ENCODE measurements at places on chromosomes 5 and 9.

- peak; percentile 90 for DNase-seq
Observed at GRCh38 chr9:91433180-91433579, 9.5 kb upstream of the NFIL3 start.

DNA sequence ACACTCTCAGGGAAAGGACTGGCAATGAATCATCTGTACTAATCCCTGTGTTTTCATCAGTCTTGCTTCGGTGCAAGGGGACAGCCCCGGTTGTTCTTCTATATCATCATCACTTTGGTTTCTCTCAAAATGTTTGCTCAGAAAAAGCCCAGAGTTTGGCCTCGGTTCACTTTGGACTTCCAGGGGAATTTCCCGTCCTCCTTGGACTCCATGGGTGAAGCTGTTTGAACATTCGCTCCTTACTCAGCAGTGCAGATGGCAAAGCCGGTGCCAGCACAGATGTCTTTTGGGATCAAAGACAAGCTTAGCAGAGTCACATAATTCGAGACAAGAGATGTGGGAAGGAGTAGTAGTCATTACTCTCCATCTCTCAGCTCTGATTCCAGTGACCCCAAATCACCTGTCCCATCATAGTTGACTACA lies 69.8 kb upstream of the TNFSF8 start:
- DNase-seq: no peak

DNA sequence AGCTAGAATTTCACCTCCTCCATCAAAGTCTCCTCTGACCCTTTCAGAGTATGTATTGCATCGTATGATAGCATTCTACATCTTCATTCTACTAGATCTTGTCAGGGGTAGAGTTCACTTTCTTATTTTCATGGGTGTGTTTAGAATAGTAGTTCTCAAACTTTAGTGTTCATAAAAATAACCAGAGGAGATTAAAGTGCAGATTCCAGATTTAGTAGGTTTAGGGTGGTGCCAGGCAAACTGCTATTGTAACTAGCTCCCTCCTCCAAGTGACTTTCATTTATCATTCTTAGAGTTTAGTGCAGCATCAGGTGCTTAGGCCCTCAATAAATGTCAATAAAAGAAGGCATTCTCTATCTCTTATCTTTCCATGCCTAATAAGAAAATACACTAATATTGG lies 7.2 kb upstream of the FYB1 start:
- DNase-seq: no peak

GRCh38 chr5:139117342-139117884 lies 80.8 kb downstream of the SIL1 start:
- no peak for DNase-seq

DNA sequence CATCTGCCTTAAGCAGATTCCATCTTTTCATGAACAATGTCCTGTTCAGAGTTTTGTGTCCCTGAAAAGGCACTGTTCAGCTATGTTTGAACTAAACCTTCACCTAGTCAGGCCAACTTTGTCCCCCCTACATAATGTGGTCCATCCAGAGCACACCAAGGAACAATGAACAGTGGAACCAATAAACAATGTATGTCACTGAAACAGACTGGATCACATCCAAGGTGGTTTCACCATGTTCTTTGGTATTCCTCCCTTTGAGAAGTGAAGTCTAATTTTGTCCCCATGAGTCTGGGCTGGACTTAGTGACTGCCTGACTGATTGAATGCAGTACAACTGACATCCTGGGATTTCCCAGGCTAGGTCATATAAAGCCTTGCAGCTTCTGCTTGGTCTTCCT lies 174.5 kb downstream of the SLC24A2 start:
- no peak for DNase-seq

- no peak for DNase-seq
Observed at GRCh38 chr9:114171500-114171899, 16.2 kb downstream of the COL27A1 start.

DNA sequence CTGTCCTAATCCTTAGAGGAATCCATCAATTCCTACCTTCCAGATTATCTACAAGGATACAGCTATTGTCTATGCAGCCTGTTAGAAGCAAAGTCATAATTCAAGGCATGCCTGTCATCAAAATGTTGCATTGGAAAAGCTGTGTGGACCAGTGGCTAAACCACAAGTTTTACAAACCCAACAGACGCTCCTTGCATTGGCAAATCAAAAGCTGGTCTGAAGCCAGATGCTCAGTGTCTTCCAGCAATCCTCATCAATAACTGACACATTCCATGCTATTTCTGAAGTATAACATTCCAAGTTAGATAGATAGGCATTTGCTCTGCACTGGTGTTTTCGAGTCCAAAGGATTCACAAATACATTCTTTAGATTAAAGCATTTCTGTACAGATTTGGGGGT lies 213.6 kb downstream of the EBF1 start:
- peak; percentile 13 for DNase-seq

DNA sequence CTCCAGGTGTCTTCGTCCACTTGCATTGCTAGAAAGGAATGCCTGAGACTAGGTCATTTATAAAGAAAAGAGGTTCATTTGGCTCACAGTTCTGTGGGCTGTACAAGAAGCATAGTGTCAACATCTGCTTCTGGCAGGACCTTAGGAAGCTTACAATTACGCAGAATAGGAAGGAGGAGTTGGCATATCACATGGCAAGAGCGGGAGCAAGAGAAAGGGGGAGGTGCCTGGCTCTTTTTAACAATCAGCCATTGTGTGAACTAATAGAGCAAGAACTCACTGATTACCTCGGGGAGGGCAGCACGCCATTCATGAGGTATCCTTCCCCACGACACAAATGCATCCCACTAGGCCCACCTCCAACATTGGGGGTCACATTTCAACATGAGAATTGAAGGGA lies 134.4 kb upstream of the EFNA5 start:
- DNase-seq: no peak

DNA sequence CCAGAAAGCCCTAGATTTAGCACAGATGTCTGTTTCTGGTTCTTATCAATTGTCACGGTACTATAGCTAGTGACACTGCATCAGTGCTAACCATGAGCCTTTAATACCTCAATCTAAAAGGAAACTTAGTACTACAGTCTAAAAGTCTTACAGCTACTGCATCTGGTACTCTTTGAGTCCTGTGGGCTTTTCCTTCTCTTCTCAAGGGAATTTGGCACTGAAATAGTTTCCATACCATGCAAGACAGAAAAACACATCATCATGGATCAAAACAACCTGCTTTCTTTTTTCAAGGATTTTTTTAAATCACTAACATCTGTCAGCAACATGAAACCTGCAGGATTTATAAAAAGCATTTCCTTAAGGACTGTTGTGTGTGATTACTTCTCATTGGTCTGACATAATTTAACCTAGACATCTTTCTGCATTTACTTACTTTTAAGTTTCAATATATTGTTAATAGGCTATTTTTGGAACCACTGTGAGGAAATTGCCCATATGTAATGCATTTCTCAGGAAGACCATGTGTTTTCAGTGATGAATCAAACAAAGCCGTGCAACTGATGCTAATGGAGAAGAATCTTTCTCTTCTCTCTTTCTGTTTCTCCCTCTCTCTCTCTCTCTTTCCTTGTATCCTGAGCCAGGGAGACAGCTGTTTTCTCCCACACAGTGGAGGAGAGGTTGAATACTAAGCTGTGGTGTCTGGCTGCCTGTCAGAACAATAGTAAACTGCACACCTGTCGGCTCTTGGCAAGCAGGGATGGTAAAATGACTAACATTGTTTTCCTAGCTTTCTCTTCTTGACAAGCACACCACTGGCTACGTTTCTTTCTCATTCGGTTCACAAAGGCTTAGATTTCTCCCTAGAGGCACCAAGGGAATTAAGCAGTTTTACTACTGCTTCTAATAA lies 273.4 kb downstream of the CSNK1G3 start:
- DNase-seq: peak; percentile 58

DNA sequence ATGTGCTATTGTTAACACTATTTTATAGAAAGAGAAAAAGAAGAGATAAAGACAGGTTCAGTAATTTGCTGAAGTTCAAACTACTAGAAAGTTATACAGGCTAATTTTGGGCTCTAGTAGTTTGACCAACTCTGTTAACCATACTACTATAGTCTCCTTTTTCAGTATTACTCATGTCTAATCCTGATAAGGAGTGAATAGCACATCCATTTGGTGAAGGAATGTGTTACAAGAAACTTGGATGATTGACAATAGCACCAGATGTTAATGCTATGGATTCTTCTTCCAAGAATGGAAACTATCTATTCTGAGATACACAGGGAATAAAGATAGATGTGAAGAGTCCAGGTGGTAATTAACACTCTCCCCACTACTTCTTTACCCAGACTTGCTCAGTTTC lies 677.3 kb downstream of the PRELID2 start:
- DNase-seq: peak; percentile 48

DNA sequence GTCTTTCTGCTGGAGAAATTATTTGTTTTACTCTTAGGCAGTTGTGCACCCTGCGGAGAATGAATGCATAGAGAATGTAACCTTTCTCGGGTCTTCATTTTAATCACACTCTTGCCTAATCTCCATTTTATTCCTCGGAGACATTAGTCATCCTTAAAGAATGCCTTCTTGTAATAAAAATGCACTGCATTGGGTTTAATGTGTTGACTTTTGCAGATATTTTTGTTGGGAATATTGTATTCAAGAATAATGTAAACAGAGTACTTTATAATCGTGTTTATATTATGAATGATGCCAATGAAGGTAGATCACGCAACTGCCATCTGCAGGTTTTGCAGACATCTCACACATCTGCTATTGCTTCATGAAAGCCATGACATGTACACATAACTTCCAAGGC lies 1093.9 kb upstream of the CDH6 start:
- peak; percentile 64 for DNase-seq

- no peak for DNase-seq
Observed at GRCh38 chr9:86718388-86719049, 228.8 kb downstream of the GAS1 start.

DNA sequence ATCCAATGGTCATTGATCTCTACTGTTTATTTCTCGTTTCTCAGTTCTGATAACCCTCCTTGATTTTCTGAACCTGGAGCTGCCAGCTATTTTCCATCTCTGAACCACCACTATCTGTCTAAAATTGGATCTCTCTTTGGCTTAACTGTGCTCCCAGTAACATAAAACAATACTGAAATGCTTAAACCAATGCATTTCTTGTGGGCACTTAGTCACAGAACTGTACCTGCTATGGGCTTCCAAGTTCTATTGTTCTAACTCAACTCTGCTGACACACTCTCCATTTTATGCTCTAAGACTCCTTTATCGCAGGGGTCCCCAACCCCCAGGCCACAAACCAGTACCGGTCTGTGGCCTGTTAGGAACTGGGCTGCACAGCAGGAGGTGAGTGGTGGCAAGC lies 120.6 kb downstream of the LHFPL2 start:
- DNase-seq: no peak

DNA sequence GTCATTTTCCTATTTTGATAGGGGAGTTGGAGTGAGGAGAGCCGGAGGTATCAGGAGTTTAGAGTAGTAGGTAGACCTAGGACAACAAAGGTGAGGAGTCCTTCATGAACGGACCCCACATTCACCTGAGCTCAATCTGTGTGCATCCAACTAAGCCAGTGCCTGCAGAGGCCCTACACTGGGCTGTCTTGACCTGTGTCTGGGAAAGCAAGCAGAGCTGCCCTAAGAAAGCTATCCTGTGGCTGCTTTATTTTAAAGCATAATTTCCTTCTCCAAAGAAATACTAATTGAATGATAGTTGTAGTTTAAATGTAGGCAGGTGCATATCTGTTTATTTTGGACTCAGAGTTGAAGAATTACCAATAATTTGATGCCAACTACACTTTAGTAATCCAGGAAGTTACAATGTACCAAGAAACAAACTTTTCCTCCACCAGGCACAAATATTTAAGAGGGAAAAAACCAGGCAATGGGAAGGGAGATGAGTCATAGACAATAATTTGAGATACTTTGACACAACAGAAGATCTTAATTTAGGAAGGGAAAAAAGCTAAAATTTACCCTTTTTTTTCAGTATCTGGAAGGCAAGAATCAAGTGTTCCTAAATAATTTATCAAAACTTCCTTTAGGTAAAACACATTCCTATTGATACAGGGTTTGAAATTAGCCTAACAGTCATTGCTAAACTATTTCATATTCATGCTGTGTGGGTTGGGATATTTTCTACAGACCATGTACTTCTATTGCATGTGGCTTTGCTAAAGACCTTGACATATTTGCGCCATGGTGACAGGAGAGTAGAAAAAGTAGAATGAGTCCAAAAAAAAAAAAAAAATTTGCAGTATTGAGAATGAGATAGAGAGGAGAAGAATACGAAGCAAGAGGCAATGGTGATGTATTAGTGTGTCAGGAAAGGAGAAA lies 376.6 kb upstream of the TUSC1 start:
- DNase-seq: peak; percentile 3

- peak; percentile 81 for DNase-seq
Observed at GRCh38 chr5:132190161-132190817, 37.4 kb downstream of the P4HA2 start.

GRCh38 chr5:65624571-65625555 lies at the start of the genes SHLD3 and TRAPPC13:
SHLD3 (plus strand) TSS chr5:65625027; CDS start chr5:65629588, 4,561 bp downstream.
TRAPPC13 (plus strand) TSS chr5:65625027; CDS start chr5:65625061, 34 bp downstream.
- DNase-seq: peak; percentile 90

DNA sequence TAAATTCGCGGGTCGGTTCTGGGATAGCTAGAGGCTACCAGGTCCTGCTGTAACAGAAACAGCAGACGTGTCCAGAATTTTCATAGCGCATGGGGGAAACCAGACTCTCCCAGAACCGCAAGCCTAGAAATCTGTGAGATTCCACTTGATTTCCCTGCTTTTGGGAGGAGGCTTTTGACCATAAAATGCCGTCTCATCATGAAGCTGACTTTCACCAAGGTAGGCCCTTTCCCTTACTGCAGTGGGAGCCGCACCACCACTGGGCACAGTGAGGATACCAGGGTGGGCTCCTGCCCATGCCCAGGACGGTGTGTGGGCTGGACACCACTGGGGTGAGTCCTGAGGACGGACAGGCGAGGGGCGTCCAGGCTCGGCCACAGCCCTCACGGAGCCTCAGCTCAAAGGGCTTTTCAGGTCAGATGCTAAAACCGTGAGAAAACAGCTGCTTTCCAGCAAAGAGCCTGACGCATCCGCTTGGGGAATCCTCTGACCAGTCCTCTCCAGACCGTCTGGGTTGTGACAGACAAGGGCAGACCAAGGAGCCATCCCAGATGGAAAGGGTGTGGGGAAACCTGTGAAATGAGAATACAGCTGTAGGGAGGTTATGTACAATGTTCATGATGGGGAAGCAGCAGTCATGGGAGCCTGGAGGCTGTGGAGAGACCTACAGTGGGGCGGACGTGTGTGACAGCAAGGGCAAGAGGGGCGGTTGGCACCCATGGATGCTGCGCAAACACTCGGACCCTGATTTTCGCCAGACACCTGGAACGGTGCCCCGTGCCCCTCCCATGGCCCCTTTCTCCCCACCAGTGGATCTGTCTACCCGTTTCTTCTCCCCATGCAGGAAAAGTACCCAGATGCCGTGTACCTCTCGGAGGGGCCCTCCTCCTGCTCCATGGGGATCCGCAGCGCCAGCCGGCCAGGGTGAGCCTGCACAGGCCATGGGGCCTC lies 59.2 kb downstream of the IPPK start:
- no peak for DNase-seq

DNA sequence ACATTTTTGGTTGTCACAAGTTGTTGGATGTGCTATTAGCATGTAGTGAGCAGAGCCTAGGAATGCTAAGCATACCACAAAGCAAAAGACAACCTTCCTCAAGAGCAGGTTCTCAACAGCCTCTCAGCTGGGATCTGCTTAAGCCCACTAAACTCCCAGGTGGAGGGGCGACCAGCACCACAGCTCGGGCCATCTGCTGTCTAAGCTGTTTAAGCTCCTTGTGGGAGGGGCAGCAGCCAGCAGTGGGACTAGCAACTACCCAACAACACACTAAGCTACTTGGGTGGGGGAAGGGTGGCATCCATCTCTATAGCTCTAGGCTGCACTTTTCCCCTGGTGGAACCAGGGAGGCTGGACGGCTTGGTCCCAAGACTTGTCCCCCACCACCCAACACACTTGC lies 1052.7 kb upstream of the ARRDC3 start:
- DNase-seq: no peak

Data from fibroblast of pulmonary artery (primary cell).